Activated naive CD4-positive, alpha-beta T cell treated with anti-CD3 and anti-CD28 coated beads, Interleukin-2, amount 50 U/mL, for 72 hours (primary cell): ENCODE measurements at places on chromosomes 1 and 21. TPM values are rescaled to one million over a fixed set of nuclear protein-coding genes. Genes with fewer than 3 reads are reported as not detected.

Gene S100A7
- not detected for total RNA-seq

- no peak for DNase-seq
Measured at GRCh38 chr21:42352441-42353095, 1.8 kb upstream of the TFF2 start.

DNA sequence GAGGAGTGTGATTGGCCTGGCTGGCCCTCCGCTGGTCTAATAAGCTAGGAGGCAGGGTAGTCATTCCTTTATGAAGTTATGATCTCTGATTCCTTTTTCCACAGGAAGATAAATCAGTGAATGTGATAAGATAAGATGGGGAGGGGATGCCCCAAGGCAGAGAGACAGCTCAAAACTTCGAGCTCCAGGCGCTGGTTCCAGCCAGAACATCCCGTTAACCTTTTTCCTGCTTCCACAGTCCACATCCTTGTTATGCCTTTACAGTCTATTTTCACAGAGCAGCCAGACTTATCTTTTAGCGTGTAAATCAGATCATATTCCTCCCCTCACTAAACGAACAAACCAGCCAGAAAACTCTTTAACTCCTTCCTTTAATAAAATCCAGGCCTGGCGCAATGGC lies 38.5 kb upstream of the BMP8B start:
- no peak for DNase-seq

DNA sequence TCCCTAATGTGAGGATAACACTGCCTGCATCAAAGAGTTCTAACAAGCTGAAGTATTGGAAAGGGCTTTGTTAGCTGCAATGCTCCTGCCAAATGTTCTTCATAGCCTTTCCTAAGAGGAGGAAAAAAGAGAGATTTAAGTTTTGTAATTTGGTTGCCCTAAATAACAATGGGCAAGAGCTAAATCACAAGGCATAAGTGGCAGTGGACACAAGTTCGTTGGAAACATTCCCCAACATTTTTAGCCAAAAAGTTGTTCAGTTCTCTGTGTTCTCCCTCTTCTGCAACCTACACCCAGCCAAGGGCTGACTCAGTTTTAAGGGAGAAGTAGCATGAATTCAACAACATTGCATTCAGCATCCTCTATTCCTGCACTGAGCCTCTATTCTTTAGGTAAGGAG lies 2.6 kb upstream of the UQCRHL start:
- no peak for DNase-seq

- DNase-seq = no peak
Measured at GRCh38 chr21:38725196-38726157, 80.3 kb upstream of the ETS2 start.
